ENCODE measurements at places on chromosomes 7 and 10.

DNA sequence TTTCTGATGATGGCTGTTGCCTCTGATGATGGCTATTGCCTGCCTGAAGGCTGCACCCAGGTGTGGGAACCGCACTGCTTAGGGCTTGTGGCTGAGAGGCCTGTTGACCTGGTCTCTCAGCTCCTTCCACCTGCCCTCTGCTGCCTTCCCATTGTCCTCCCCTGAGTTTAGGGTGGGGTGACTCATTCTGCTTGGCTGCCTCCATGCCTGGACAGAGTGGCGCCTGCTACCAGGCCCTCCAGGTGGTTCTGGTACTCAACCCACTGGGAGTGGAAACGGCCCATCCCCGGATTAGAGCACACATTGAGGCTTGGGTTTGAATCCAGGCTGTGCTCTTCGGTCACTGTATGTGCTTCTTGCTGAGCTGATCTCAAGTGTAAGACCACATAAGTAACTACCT is 120.6 kb downstream of the SEM1 start:
- no peak for DNase-seq

DNA sequence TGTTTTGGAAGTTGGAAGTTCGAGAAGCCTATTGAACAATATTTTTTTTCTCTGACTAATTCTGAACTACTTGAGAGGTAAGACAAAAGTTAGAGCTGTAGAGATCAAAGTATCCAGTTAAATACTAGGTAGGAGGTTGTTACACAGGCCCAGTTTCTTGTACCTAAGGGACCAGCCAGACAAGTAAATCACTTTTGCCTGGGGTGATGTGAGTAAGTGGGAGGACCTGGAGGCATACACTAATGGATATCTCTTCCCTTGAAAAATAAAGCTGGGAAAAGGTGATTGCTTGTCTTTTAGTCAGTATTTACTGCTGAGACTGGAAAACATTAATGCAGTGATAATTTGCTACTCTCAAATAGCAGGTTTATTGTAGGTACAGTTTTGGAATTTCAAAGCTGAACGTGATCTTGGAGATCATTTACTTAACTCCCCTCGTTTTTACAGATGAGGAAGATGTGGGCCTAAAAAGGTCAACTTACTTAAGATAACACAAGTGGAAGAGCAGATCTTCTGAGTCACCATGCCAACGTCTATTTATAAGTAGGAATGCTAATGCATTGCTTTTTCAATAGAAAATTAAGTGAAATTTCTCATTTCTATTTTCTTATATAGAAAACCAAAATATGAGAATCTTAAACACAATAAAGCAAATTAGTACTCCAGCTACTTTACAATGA is 181.3 kb downstream of the PPP1R9A start:
- no peak for DNase-seq

DNA sequence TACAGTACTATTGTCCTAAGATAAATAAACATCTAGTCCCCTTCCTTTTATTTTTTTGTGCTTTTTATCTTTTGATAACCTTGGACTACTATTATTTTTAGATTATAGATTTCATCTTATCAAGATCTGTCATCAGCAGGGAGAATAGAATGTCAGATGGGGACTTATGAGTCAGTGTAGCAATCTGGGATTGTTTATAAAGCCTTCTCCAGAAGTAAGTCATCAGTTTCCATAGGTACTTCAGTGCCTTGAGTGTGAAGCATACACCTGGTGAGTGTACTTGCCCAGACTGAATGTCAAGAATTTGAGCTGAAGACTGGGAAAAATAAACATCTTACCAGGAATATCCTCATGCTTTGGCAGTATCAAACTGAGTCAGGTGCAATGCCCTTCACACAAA is 2.1 kb downstream of the CASD1 start:
- no peak for DNase-seq

- DNase-seq, result no peak
These were observed 262.8 kb downstream of the LRMDA start for GRCh38 chr10:75694269-75694668.

Measured in posterior vena cava (tissue), 2 donors.